ENCODE measurements at places on chromosomes 7 and 10. TPM values are rescaled to one million over a fixed set of nuclear protein-coding genes. Genes with fewer than 3 reads are reported as not detected.

- no peak for DNase-seq
These were observed 48.7 kb downstream of the COL13A1 start for GRCh38 chr10:69850440-69850839.

- DNase-seq, result no peak
These were observed 4.6 kb downstream of the PALD1 start for GRCh38 chr10:70482982-70483760.

GRCh38 chr10:37712489-37713131 is 144.8 kb downstream of the ZNF248 start:
- DNase-seq, result no peak

The OPALIN gene
- total RNA-seq, result not detected

The OPN4 gene
- total RNA-seq, result not detected

The DLD gene
- 53.8 TPM for total RNA-seq

All from dermis blood vessel endothelial cell (primary cell).